Right ventricle myocardium inferior (tissue), 1 donor: ENCODE measurements at places on chromosomes 2 and 18. TPM values are rescaled to one million over a fixed set of nuclear protein-coding genes. Genes with fewer than 3 reads are reported as not detected.

- no peak for DNase-seq
These were observed 139.7 kb downstream of the HRH4 start for GRCh38 chr18:24600076-24600654.

DNA sequence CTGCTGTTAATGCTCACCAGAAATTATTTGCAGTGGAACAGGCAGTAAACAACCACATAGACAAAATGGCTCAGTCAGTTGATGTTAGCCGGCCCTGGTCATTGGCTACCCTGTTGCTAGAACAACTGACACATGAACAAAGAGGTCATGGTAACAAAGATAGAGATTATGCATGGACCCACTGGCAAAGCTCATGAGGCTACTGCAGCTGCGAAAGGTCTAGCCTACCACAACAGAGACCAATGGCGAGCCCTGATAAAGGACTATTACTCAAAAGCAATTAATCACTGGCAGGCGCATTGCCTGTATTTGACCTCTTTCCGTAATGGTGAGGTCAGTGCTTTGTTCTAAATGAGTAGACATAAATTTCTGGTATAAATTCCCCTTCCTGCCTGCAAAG is 474.2 kb downstream of the DSC3 start:
- no peak for DNase-seq

- no peak for DNase-seq
These were observed 21.1 kb upstream of the CHMP3 start for GRCh38 chr2:86584151-86584913.

DNA sequence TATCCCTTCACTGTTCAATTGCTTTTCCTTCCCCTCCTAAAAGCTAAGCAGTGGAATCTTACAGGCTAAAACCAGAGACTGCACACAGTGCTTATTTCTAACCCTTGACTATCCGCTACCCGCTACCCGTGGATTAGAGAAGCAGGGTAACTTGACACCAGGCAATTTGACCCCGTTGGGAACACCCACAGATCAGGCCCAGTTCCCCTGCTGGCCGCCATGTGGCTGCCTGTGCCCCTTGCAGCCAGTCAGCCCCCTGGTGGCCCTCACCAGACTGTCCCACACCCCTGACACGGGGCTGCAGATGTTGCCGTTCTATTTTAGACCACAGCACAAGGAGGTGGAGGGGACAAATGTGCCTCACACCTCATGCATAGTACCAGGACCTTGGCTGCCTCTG is 74.8 kb downstream of the TXNL1 start:
- no peak for DNase-seq

DNA sequence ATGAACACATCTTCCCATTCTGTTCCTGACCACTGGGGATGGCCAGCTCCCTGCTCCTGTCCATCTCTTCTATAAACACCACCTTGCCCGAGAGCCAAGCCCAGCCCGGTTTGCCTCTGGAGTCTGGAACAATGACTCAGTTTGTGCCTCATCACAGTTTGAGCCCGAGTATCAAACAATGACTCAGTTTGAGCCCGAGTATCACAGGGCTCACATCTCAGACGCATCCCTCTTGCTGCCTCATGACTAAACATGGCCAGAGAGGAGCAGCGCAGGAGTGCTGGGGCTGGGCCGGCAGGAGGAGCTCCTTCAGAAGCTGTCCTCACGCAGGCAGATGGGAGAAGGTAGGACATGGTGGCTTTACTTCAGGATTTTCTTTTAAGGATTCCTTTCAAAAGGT is 68.7 kb downstream of the PXDN start:
- no peak for DNase-seq

OR6B2 gene
- not detected for total RNA-seq

- no peak for DNase-seq
These were observed 361 bp upstream of the HAT1 start for GRCh38 chr2:171921970-171922229.

GRCh38 chr18:44740000-44740399 is 59.3 kb downstream of the SETBP1 start:
- DNase-seq: no peak

GRCh38 chr18:13269013-13269280 is 50.4 kb downstream of the LDLRAD4 start:
- DNase-seq: no peak

ANKMY1 gene
- total RNA-seq: 5.9 TPM

- DNase-seq: no peak
These were observed 134.3 kb upstream of the RASGRP3 start for GRCh38 chr2:33342171-33342570.

- no peak for DNase-seq
These were observed 428.8 kb downstream of the ZNF521 start for GRCh38 chr18:24923138-24923537.

DNA sequence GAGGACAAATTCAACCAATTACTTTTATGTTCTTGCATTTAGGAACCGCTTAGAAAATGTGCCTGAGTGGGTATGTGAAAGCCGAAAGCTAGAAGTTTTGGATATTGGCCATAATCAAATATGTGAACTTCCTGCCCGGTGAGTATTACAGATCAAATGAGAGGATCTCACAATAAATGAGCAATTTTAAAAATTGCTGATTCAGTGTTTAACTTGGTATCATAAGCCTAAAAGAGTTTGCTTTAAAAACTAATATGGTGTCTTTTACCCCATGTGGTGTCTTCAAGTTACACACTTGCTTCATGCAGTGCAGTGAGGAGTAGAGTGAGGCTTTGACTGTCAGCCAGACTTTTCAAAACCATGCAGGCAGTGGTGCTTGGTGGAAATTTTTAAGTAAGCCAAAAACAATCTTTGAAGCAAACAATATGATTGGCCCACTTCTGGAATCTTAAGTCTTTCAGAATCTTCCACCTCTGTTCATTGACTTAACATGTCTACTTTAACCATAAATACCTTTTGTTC is 199.6 kb downstream of the PHLPP1 start:
- DNase-seq: no peak

GRCh38 chr18:10563886-10564285 is 38.1 kb downstream of the NAPG start:
- no peak for DNase-seq

- DNase-seq: no peak
These were observed 28.4 kb downstream of the NFATC1 start for GRCh38 chr18:79424008-79424565.

ESCO1 gene
- 9.6 TPM for total RNA-seq

RND3 gene
- total RNA-seq: 22.1 TPM

GRCh38 chr2:72965770-72966450 is 48.6 kb downstream of the EMX1 start:
- DNase-seq: peak; percentile 6

DNA sequence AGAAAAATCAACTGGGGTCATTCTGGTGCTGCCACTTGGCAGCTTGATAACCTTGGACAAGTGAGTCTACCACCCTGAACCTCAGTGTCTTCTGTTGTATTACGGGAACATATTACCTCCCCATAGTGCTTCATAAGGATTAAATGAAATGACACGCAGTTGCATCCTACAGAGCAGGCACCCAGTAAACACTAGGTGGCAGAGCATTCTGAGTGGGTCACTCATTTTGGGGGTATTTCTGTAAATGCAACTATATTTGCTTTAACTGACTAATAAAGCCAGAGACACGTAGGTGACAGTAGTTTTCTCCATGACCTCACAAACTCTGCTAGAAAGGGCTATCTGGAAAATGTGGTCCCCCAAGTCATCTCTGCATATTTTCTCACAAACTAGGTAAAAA is 4.7 kb downstream of the CD226 start:
- DNase-seq: no peak

DNA sequence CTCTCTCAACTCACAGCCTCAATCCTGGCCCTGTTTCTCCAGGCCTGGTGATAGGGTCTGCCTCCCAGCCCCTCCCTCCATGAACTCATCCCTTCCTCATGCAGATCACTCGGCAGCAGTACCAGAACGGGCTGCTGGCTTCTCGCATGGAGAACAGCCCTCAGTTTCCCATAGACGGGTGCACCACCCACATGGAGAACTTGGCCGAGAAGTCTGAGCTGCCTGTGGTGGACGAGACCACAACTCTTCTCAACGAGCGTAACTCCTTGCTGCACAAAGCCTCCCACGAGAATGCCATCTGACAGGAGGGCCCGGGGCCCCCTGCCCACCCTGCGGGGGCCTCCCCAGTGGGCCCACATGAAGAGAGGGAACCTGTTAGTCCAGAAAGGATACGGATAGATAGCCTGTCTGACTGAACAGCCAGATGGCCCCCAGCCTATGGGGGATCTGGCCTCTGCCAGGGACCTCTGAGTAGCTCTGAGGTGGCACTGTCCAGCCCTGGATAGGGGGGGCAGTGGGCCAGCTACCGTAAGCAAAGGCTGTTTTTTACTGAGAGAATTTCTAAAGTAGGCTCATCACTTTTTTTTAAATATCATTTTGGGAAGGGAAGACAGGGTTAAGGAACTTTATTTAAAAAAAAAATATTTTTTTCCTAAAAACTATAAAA is 6.7 kb upstream of the CNNM3 start:
- no peak for DNase-seq

- DNase-seq: no peak
These were observed 234.4 kb upstream of the RGPD4 start for GRCh38 chr2:107592280-107592624.

SETBP1 gene
- total RNA-seq: 7.1 TPM

ZNF396 gene
- 0.70 TPM for total RNA-seq

GRCh38 chr2:204643326-204643725 is 98.1 kb downstream of the PARD3B start:
- no peak for DNase-seq

POLR1B gene
- total RNA-seq: 9.7 TPM

- DNase-seq: no peak
These were observed 84.3 kb downstream of the EFEMP1 start for GRCh38 chr2:55839182-55839819.

PPP1CB gene
- 397 TPM for total RNA-seq

DNA sequence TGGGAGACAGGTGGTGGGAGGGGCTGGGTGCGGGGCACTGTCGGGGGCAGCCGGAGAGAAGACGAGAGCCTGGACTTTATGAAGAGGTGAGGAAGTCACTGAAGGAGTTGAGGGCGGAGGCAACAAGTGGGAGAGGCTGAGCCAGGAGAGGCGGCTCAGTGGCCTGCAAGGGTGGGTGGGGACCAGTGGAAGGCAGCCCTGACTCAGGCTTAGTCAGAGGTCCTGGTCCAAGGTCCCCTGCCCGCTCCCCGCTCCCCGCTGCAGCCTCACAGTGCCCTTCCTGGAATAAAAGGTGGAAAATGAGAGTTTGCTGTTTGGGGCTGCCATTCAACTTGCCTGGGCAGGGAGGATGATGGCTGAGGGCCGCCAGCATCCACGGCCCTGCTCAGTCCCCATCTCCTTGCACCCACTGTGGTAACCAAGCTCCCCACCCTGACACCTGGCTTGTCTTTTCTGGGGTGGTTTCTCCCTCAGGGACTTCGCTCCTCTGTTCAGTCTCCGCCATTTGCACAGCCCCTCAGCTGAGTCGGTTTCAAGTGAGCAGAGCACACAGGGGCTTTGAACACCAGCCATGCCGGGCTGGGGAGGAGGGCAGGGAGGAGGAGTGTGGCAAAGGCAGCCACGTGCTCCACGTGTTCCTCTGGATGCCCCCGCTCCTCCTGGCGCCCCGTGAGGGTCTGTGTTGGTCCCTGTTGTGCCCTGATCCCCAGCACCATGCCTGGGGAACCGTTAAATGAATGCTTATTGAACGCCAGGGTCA is 13.7 kb upstream of the RALB start:
- no peak for DNase-seq

DNA sequence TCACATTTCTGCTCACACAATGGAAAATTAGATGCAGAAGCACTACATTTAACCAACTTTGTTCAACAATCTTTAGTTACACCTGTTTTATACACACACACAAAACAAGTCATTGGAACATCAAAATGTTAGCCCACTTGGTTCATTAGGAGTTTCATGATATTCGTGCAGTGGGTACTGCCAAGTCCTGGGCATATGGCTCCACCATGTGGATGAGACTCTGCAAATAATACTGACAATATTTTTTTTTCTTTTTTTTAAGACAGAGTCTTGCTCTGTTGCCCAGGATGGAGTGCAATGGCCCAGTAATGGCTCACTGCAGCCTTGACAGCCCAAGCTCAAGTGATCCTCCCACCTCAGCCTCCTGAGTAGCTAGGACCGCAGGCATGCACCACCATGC is 34.5 kb upstream of the GRB14 start:
- no peak for DNase-seq

DNA sequence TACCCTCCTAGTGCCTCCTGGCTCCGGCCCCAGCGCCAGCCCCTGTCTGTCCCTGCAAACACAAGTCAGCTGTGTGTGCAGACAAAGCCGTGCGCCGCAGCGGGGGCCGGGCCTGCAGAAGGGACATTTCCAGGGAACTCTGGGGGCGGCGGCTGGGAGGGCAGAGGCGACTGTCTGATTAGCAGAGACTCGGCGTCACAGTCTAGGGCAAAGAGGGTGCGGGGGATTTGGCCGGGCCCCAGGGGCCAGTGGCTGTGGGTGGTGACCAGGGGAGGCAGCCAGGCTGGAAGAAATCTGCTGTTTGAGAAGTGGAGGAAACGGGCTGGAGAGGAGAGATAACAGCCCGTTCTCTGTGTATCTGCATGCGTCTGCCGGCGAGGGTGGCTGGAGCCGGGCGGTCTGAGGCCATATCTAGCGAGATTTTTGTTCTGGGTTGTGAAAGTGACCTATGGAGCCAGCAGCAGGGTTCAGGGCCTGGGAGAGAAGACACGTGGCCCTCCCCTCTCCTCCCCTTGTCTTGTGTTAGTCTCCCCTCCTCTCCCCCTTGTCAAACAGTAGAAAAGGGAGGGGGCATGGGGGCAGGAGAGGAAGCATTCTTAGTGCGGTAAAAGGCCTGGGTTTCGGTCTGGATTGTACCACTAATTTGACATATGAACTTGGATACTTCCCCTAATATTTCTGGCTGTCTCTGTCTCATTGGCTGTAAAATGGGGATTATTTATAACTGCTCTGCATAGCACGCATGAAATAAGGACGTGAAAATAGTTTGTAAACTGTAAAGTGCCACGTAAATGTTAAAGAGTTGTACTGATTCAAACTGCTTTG is 169.4 kb downstream of the SMAD7 start:
- DNase-seq: peak; percentile 94

DNA sequence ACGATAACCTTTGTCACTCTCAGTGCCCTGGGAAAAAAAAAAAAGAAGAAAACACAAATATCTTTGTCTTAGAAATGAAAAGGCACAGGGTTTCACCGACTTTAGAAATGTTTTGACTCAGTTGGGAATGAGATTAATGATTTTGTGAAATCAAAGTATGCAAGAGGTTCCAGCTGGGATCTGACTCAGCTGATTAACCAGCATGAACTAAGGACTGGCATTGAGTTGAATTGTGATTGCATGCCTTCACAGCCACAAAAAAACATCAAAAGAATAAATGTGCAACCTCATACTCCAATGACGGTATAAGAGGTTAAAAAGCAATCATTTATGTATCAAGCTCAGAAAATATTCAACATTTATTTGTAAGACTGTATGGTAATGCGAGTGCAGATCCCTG is 566.6 kb upstream of the DSEL start:
- no peak for DNase-seq

- DNase-seq: no peak
These were observed 99.1 kb downstream of the GREB1L start for GRCh38 chr18:21341141-21341540.

- no peak for DNase-seq
These were observed 32.0 kb upstream of the MC4R start for GRCh38 chr18:60404486-60405085.

AGBL5 gene
- total RNA-seq: 9.9 TPM
